ENCODE measurements at places on chromosomes 7 and 10. TPM values are rescaled to one million over a fixed set of nuclear protein-coding genes. Genes with fewer than 3 reads are reported as not detected.

Gene PRPS1L1
- not detected for total RNA-seq

Gene PARG
- 39.0 TPM for total RNA-seq

Gene OAT
- 183 TPM for total RNA-seq

Gene MBL2
- not detected for total RNA-seq

Gene CLDN12
- 39.1 TPM for total RNA-seq

Gene PNLIPRP3
- total RNA-seq: 0.17 TPM

Gene PNLIPRP2
- not detected for total RNA-seq

Gene VPS37D
- total RNA-seq: 6.4 TPM

Gene MAGI2
- 33.2 TPM for total RNA-seq

Gene NPSR1
- not detected for total RNA-seq

Gene ZFAND4
- total RNA-seq: 9.8 TPM

Gene LIMK1
- total RNA-seq: 37.7 TPM

Gene ZNF22
- 9.3 TPM for total RNA-seq

Gene LEP
- not detected for total RNA-seq

Gene RBM28
- total RNA-seq: 11.4 TPM

Gene MKI67
- total RNA-seq: 1.8 TPM

Gene HKDC1
- under 0.01 TPM for total RNA-seq

Gene LRRC17
- 82.2 TPM for total RNA-seq

Gene CCDC172
- total RNA-seq: not detected

Gene OR6B1
- total RNA-seq: not detected

Gene ZNF467
- 0.73 TPM for total RNA-seq

Gene UBN2
- 5.3 TPM for total RNA-seq

Gene TRIM50
- total RNA-seq: not detected

Gene PLCE1
- 3.5 TPM for total RNA-seq

Gene TAC1
- total RNA-seq: not detected

Gene SUGCT
- total RNA-seq: 8.9 TPM

Gene AS3MT
- 7.6 TPM for total RNA-seq

Gene PCDH15
- under 0.01 TPM for total RNA-seq

Gene ACBD7
- 0.99 TPM for total RNA-seq

Gene EEF1AKMT2
- 16.0 TPM for total RNA-seq

Gene ANKRD1
- 2.6 TPM for total RNA-seq

Gene UNC5B
- 34.2 TPM for total RNA-seq

Gene HNRNPH3
- 33.7 TPM for total RNA-seq

Gene DPYSL4
- total RNA-seq: 1.3 TPM

Gene SPDYE5
- not detected for total RNA-seq

Gene TWIST1
- 118 TPM for total RNA-seq

Gene SMO
- 3.2 TPM for total RNA-seq

Gene ASIC3
- total RNA-seq: 0.17 TPM
